ENCODE measurements at places on chromosomes 5 and 9. TPM values are rescaled to one million over a fixed set of nuclear protein-coding genes. Genes with fewer than 3 reads are reported as not detected.

The C9orf153 gene
- 0.16 TPM for total RNA-seq

- H3K4me1 ChIP-seq = peaks cover 13% of the 10 kb centered on the region
- H3K36me3 ChIP-seq = peaks cover 12% of the 10 kb centered on the region
- no peak overlapping the region for H3K4me3 ChIP-seq
- H3K27me3 ChIP-seq = no peaks in the 10 kb centered on the region
- DNase-seq = no peak
These were observed 76.2 kb downstream of the INSYN2B start for GRCh38 chr5:169904059-169904458.

The SAPCD2 gene
- total RNA-seq = 13.7 TPM

The PIP5K1B gene
- 0.43 TPM for total RNA-seq

DNA sequence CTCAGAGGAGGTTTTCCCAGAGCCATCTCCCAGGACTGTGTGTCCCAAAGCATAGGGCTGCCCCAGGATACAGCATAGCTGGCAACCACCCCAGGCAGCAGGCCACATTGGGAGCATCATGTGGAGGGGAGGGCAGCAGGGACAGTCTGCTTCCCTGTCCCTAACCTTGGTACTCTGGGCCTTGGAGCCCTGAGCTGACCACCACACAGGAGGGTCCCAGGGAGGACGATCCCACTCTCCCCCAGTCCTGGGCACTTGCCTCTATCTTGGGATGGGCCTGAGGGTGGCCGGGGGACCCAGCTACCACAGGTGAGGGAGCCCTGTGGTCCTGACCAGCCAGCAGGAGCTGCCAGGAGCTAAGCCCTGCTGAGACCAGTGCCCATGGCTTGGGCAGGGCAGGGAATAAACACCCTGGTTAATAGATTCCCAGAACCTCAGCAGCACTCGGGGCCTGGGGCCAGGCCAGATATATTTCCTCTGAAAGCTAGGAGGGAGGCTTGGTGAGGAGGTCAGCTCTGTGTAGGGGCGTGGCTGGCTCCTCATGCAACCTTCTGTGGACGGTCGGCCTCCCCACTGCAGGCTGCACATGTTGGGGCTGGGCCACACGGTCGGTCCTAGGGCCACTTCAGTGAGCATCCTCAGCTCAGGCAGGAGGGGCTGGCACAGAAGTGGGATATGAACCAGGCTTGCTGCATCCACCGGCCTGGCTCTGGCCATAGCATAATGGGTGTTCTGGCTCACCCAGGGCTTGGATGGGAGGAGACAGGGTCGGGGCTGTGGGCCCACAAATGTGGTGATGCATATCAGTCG lies 4.2 kb downstream of the NINJ1 start:
- peaks cover 68% of the 10 kb centered on the region for H3K4me1 ChIP-seq
- no peaks in the 10 kb centered on the region for H3K27me3 ChIP-seq
- no peak for DNase-seq
- no peak overlapping the region for H3K27ac ChIP-seq

DNA sequence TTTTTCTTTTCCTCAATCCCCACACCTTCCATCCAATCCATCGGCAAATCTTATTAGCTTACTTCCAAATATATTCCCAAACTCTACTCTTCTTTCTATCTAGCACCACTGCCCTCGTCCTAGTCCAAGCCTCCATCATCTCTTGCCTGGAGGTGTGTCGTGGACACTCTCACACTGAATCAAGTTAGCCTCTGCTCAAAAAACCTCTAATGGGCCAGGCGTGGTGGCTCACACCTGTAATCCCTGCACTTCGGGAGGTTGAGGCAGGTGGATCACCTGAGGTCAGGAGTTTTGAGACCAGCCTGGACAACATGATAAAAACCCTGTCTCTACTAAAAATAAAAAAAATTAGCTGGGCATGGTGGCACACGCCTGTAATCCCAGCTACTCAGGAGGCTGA lies 46.2 kb downstream of the PFDN1 start:
- no peak overlapping the region for H3K27ac ChIP-seq
- no peaks in the 10 kb centered on the region for H3K27me3 ChIP-seq
- H3K4me1 ChIP-seq = peaks cover 41% of the 10 kb centered on the region

- no peak overlapping the region for H3K4me3 ChIP-seq
- H3K4me1 ChIP-seq = peaks cover 66% of the 10 kb centered on the region
- H3K27me3 ChIP-seq = no peaks in the 10 kb centered on the region
These were observed 9.0 kb downstream of the ABHD17B start for GRCh38 chr9:71901695-71902597.

- H3K36me3 ChIP-seq = peaks cover 2% of the 10 kb centered on the region
- H3K4me3 ChIP-seq = no peak overlapping the region
- H3K27me3 ChIP-seq = peaks cover 2% of the 10 kb centered on the region
- no peak for DNase-seq
These were observed 26.7 kb downstream of the NDUFS6 start for GRCh38 chr5:1827886-1828397.

DNA sequence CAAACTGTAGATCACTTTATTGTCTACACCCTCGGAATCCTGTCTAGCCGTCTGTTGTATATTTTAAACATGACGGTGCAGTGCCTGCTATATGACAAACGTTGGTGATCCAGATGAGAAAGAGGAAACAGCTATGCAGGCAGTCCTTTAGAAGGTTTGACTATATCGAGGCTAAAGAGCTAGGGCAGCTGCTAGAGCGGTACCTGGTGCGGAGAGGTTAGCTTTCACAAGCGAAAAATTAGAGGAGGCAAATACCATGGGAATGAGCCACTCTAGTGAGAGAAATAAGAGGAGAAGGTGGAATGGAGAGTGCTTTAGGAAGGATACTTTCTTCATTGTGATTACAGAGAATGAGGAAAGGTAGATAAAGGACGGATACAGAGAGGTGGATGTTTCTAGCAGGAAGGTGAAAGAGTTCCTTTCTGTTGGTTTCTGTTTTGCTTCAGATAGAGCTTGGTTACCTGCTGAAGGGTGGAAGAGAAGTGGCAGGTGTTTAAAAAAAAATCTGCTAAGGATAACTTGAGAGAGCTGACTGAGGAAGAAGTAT lies 959 bp upstream of the FBXL17 start:
- peak overlapping the region; percentile 91 for H3K27ac ChIP-seq
- peaks cover 6% of the 10 kb centered on the region for H3K36me3 ChIP-seq
- peak overlapping the region; percentile 79 for H3K4me3 ChIP-seq
- H3K4me1 ChIP-seq = peaks cover 32% of the 10 kb centered on the region
- DNase-seq = no peak

GRCh38 chr5:116075191-116075831 lies 9.5 kb upstream of the COMMD10 start:
- peak overlapping the region; percentile 63 for H3K27ac ChIP-seq
- H3K36me3 ChIP-seq = peaks cover 2% of the 10 kb centered on the region
- peak; percentile 48 for DNase-seq

Measured in activated CD8-positive, alpha-beta T cell treated with anti-CD3 and anti-CD28 coated beads for 36 hours (primary cell).